ENCODE measurements at places on chromosomes 1 and 21.

DNA sequence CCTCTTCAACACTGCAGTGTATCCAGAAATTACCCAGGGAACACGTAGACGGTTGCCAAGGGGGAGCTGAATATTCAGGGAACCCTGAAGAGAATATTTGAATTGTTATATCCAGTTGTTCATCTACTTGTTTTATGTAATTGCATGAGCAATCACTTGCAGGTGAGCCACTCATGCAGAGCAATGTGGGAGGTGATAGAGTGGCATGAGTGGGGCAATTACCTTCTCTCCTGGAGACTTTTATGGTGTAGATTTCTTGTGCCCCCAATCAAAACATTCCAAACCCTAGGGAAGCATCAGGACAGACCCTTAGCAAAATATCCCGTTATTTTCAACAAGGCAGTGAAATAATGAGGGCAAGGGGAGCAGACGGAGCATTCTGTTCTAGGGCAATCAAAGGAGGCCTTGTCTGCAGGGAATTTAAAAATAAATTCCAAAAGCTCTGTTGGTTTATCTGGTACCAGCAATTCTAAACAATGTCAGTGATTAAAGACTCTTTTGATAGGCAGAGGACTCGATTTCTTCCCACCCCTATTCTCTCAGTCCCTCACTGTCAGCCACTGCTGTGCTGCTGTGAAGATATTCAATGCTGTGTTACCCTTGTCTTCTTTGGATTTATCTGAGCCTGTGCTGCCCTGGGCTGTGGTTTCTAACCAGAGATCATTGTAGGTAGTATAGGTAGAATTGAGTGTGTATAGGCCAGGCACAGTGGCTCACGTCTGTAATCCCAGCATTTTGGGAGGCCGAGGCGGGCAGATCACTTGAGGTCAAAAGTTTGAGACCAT is 180.2 kb upstream of the MAP1LC3C start:
- no peak for DNase-seq

- no peak for DNase-seq
Measured at GRCh38 chr1:59915516-59915915, 11.1 kb downstream of the CYP2J2 start.

DNA sequence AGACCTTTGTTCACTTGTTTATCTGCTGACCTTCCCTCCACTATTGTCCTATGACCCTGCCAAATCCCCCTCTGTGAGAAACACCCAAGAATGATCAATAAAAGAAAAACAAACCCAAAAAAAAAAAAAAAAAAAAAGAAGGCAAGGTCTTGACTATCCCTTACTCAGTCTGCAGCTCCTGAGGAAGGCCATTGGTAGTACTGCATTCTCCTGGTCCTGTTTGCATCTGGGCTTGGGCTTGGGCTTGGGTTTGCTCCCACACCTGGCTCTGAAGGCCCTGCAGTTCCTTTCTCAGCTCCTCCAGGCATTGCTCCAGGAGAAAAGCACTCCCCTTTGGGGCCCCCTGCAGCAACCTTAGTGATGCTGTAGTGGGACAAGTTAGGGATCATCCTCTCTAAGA is 1.6 kb downstream of the CCDC163 start:
- no peak for DNase-seq

GRCh38 chr1:46585312-46585938 is 18.6 kb downstream of the MKNK1 start:
- no peak for DNase-seq

DNA sequence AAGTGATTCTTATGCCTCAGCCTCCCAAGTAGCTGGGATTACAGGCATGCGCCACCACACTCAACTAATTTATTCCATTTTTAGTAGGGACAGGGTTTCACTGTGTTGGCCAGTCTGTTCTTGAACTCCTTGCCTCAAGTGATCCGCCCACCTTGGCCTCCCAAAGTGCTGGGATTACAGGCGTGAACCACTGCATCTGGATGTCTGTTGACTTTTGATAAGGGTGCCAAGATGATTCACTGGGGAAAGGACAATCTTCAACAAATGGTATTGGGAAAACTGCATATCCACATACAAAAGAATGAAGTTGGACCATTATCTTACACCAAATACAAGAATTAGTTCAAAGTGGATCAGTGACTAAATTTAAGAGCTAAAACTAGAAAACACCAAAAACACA is 19.8 kb downstream of the RO60 start:
- no peak for DNase-seq

GRCh38 chr1:200535605-200536004 is 84.9 kb downstream of the KIF14 start:
- peak; percentile 29 for DNase-seq

DNA sequence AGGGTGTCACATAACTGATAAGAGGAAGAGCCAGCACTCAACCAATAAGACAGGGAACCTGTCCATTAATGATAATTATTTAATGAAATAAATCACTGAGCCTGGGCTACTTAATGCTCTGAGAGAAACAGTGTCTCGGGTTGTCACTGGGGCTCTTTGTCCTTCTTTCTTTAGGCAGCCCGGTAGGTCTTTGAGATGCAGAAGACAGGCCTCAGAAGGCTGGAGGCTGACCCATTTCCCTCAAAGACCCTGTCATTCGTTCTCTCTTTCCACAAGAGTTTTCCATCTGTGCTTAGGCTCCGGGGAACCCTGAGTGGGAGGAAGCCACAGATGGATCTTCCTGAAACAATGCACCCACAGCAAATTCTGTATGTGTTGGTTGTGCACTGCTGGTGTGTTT is 68.2 kb downstream of the BRINP2 start:
- DNase-seq, result no peak

DNA sequence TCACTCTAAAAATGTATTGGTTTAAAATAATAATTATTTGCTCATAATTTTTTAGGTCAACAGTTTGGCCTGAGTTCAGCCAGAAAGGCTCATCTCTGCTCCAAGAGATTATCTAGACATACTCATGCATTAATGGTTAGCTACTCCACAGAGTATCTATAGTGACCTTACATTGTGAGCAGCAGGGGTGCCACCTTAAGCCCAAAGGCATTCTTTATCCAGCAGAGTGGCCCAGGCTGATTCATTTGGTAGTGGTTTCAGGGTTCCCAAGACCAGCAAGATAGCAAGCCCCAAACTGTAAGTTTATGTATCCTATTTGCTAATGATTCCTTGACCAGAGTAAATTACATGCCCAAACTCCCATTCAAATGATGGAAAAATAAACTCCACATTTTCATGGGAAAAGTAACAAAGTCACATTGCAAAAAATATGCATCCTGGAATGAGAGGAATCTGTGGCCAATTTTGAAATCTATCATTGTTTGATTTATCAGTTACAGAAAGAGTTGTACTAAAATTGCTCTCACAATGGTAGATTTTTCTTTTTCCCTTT is 182.6 kb upstream of the KCNK2 start:
- DNase-seq, result no peak

DNA sequence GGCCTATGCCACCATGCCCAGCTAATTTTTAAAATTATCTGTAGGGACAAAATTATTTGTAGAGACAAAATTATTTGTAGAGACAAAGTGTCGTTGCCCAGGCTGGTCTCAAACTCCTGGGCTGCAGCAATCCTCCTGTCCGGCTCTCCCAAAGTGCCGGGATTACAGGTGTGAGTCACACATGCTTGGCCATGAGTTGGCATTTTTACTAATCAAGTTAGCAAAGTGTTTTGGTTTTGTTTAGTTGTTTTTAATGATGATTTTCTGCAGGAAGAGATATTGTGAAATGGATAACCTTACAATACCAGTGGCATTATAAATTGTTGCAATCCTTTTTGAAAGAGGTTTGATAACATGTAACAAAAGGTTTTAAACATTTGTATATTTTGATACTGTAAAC is 65.3 kb upstream of the MAGI3 start:
- no peak for DNase-seq

GRCh38 chr1:20472860-20473711 is 12.9 kb downstream of the CAMK2N1 start:
- peak; percentile 59 for DNase-seq

GRCh38 chr1:205610901-205611466 is 20.8 kb downstream of the ELK4 start:
- DNase-seq, result peak; percentile 55

GRCh38 chr1:15414445-15414983 is 4.8 kb downstream of the EFHD2 start:
- no peak for DNase-seq

DNA sequence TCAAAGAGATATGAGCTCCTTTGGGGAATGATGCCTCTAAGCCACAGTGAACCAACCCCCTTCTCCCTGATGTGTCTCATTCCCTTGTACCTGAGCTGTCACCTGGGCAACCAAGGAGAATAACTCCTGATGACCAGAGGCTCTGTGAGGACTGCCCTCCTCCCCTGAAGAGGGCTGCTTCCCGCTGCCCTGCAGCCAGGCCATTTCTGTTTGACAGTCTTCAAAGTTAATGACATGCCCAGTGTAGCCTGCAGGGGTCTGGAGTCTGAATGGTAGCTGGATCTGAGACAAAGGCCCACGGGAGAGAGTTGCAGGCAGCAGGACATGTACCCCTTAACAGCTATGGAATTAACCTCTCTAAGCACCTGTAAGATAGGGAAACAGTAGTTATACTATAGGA is 3.4 kb upstream of the SLFNL1 start:
- no peak for DNase-seq

GRCh38 chr1:180785291-180785690 is 127.4 kb upstream of the KIAA1614 start:
- no peak for DNase-seq

GRCh38 chr1:245685111-245685810 is 530.5 kb downstream of the KIF26B start:
- DNase-seq, result no peak

DNA sequence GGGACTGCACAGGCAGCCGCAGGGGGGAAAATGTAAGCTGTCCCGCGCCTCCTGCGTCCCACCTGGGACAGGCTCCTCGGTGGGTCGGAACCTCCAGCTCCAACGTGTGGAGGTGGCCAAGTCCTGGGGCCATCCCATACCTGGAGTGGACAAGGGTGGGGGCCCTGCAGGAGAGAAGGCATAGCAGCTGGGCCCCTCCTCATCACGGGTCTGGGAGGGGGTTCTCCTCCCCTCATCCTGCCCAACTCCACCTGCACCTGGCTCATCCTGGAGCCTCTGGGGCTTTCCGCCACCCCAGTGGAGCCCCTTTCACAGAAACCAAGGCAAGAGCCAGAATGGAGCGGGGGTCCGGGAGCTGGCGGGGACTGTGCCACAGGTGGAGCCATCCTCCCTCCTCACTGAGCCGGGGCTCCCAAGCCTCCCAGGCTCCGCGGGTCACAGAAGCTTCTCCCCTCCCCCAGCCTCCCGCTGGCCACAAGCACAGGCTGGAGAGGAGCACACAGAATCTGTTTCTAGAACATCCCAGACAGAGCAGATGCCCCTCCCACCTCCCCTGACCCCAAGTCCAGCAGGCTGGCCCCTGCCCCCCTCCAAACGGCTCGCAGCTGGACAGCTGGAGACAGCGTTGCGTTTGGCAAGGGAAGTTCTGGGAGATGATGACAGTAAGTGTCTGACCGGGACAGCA is 65.8 kb downstream of the MEGF6 start:
- no peak for DNase-seq

DNA sequence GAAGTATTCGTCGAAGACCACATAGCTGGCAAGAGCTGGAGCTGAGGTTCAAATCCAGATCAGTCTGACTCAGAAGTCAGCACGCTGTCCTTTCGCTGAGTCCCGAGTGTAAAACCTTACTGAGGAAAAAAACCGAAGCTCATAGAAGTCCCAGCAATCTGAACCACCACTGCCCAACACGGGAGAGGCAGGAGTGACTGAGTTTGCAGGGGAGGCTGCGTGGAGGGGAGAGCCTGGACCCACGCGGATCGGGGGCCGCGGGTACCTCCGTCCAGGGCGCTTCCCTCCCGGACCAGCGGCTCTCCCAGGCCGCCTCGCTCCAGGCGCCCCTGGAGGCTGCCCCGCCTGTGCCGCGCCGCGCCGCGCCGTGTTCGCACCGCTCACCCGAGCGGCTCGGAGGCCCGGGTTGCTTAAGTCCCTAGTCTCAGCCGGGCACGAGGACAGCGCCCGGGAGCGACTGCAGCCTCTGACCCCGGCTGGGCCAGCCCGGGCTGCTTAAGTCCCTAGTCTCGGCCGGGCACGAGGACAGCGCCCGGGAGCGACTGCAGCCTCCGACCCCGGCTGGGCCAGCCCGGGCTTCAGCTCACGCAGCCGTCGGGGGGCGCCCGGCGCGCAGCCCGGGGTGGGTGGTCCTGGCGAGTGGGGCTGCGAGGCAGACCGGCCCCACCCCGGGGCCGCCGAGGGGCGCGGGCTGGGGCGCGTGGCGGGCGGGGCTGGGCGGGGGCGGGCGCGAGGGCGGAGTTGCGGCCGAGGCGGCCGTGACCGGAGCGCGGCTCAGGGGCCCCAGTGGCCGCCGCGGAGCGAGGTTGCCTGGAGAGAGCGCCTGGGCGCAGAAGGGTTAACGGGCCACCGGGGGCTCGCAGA is at the start of gene ADAMTSL4:
Gene ADAMTSL4, plus strand, starts transcription at position 777 of the 864 bp plus-strand sequence. CDS start 2,881 bp downstream, outside the sequence.
- DNase-seq, result peak; percentile 86

GRCh38 chr1:13960375-13960987 is 260.5 kb downstream of the PRDM2 start:
- peak; percentile 75 for DNase-seq

- no peak for DNase-seq
Measured at GRCh38 chr21:25759573-25759972, 24.8 kb downstream of the GABPA start.

DNA sequence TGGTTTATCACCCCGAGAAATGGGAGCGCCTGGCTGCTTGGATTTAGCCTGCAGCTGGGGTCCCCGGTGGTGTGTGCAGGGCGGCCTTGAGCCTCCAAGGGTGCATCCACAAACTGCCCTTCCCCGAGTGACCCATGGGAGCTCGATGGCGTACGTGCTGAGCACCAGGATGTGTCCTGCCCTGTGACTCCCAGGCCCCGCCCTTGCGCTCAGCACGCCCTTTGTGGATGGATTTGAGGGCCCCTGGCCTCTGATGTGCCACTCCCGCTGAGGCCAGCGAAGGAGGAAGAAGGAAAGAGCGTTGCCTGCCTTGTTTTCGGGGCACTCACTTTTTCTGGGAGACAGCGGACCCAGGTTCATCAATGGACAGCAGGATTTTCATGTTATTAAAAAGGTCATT is 1.7 kb upstream of the TFF3 start:
- no peak for DNase-seq

GRCh38 chr1:193807208-193807607 is 620.8 kb upstream of the B3GALT2 start:
- no peak for DNase-seq

DNA sequence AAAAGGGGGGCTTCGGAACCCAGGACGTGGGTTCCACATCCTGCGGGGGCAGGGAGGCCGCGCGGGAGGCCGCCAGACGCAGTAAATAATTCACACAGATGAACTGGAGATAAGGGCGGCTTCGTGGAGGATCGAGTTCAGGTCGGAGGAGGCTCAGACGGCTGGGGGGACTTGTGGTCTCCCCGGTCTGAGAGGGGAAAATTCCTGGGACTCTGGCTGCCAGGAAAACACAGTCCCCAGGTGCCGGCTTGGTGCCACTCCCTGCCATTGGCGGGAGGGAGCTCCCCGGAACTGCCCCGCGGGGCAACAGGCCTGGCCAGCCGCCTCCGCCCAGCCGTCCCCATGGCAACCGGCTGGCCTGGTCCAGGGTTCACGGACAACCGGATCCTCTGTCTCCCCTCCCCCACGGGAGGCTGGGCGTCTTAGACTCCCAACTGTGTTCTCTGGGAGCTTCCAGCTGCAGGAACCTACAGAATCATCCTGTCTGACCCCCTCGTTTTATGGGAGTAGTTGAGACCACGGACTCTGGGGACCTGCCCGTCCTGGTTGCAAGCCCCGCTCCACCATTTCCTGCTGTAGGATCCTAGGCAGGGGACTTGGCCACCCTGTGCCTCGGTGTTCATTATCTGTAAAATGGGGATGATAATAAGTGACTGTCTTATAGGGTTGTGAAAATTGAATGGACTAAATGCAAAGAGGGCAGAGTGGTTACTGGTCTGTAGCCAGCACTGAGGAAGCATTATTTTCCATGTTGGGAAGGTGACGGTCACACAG is 9.6 kb downstream of the CAMK2N1 start:
- no peak for DNase-seq

- no peak for DNase-seq
Measured at GRCh38 chr1:17762313-17762712, 7.2 kb downstream of the ACTL8 start.
